Small intestine (tissue), 16 donors: ENCODE measurements at places on chromosomes 1 and 21.

- DNase-seq: peak; percentile 65
Observed at GRCh38 chr1:40404670-40405462, 31.3 kb downstream of the SMAP2 start.

GRCh38 chr1:222250376-222250775 is 297.5 kb downstream of the HHIPL2 start:
- DNase-seq: no peak

DNA sequence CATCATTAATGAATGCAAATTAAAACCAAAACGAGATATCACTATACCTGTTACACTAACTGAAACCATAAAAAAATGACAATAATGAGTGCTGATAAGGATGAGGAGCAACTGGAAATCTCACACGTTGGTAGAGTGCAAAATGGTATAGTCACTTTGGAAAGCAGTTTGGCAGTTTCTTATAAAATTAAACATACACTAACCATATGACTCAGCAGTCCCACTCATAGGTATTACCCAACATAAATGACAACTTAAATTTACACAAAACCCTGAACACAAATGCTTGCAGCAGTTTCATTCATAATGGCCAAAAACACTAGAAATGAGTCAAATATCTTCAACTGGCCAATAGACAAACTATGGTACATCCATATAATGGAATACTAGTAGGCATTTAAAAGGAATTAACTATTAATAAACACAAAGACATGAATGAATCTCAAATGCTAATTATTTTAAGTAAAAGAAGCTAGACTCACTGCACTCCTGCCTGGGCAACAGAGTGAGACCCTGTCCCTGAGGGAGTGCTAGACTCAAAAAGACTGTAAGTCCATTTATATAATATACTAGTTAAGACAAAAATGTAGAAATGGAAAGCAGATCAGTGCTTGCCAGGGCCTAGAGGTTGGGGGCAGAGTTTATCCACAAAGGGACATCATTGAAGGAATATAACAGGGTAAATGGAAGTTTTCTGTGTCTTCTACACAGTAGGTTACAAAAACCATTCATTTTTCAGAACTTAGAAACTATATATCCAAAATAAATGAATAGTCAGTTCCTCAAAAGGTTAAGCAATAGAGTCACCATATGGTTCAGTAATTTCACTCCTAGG is 77.4 kb downstream of the EIF4G3 start:
- DNase-seq: no peak

- DNase-seq: no peak
Observed at GRCh38 chr1:14120895-14121294, 420.9 kb downstream of the PRDM2 start.

- no peak for DNase-seq
Observed at GRCh38 chr1:228279722-228280105, 71.9 kb downstream of the OBSCN start.

DNA sequence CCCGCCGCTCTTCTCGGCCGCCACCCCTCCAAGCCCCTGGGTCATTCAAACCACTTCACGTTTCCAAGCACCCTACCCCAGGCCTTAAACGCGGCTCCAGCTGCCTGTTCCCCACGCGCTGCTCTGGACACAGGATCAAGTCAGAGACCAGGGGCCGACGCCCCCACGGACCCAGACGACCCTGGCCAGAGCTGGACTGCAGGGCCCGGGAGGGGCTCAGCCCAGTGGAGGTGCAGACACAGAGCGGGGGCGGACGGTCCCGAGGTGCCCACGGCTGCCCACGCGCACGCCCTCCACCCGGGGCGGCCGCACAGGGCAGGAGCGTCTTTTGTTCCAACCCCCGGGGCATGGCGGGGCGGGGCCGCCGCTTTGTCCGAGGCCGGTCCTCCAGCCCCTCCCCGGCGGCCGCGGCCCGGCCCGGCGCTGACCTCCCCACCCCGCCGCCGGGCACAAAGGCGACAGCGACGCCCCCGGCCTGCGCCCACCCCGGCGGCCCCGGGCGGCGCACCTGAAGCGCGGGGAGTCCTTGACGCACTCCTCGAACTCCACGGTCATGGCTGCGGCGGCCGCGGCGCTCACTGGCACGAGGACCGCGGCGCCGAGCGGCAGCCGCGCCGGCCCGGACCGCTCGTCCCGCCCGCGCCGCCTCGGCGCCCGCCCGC is 338 bp downstream of the ACAP3 start:
- DNase-seq: peak; percentile 34

DNA sequence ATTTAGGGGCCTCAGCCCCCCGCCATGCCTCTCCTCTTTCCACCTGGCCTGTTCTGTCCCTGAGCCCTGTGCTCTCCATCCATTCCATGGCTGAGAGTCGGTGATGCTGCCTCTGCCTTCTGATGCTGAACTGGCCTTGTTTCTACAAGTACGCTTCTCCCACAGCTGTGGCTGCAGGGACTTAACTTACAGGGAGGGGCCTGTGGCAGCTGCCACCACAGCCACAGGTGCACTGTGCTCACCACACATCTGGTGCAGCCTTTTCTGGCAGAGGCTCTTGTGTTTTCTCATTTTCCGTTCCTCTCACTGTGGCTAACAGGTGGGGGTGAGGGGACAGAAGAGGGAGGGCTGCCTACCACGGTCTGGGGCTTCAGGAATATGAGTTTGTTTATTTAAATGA is 4.2 kb downstream of the FMO1 start:
- DNase-seq: peak; percentile 37

DNA sequence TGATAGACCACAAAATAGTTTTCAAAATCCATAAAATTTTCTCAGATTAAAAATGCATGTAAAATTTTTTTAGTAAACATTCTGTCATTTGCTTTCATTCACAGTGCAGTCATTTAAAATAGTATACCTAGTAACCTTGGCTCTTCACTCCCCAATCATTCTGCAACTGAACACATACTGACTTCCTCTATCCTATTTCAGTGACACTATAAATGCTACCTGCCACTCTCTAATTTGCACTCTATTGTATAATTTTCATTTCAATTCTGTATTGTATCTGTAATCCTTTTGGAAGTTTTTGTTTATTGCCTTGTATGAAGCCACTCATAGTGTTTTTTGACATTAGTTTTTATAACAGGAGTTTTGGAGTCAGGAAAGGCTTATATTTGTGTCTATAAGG is 1029.1 kb upstream of the NCAM2 start:
- DNase-seq: no peak

- no peak for DNase-seq
Observed at GRCh38 chr1:198520524-198521254, 19.8 kb downstream of the ATP6V1G3 start.

GRCh38 chr1:178498896-178499675 is 2.3 kb upstream of the CLEC20A start:
- DNase-seq: no peak

GRCh38 chr21:38849776-38850175 is 44.0 kb downstream of the ETS2 start:
- no peak for DNase-seq

DNA sequence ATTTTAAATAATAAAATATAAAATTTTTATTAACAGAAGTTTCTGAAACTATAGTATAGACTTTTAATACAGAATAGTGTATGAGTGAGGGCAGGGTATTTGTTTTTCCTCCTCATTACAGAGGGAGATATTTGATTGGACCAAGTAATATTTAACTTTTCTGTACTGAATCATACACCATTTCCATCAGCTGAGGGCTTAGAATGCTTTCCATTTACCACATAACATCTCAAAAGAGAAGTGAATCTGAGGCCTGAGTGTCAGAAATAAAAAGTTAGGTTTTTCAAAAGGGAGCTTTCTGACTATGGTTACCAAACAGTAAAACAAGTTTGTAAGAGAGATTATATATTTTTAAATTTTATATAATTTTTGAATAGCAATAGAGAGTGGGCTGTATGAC is 29.5 kb downstream of the TLCD4 start:
- no peak for DNase-seq
